ENCODE measurements at places on chromosomes 16 and 17.
A peak's percentile ranks its signal among the peaks of the same experiment; 100 is the strongest.

DNA sequence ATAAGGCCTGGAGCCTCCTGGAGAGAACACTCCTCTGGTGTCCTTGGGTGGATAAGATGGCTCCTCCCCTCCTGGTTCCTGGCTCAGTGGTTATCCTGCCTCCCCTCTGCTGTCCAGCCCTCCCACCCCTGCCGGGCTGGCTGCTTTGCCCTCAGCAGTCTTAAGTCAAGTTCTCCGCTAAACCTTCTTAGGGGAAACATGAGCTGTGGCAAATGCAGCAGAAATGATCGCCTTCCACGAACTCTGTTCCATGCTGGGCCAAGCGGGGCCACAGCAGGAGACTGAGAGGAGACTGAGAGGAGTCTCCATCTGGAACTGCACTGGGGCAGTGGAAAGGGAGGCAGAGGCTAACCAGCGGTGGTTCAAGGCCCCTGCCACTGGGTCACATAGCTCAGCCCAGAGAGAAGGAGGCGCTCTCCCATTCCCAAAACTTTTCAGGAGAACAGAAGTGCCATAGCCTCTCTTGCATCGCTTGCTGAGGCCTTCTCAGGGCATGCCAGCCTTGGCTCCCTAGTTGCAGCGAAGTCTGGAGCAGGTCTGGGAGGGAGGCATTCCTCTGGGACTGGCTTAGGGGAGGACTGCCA is 26.9 kb downstream of the TNS4 start:
- no peak for DNase-seq

GRCh38 chr17:40499551-40500189 is 1.8 kb downstream of the TNS4 start:
- peak; percentile 16 for DNase-seq

GRCh38 chr16:27379919-27380318 is 22.1 kb upstream of the IL21R start:
- DNase-seq = no peak

GRCh38 chr16:49883076-49884014 is 27.4 kb upstream of the ZNF423 start:
- DNase-seq = no peak

GRCh38 chr16:68444056-68444657 is 4.2 kb downstream of the SMPD3 start:
- DNase-seq = no peak

DNA sequence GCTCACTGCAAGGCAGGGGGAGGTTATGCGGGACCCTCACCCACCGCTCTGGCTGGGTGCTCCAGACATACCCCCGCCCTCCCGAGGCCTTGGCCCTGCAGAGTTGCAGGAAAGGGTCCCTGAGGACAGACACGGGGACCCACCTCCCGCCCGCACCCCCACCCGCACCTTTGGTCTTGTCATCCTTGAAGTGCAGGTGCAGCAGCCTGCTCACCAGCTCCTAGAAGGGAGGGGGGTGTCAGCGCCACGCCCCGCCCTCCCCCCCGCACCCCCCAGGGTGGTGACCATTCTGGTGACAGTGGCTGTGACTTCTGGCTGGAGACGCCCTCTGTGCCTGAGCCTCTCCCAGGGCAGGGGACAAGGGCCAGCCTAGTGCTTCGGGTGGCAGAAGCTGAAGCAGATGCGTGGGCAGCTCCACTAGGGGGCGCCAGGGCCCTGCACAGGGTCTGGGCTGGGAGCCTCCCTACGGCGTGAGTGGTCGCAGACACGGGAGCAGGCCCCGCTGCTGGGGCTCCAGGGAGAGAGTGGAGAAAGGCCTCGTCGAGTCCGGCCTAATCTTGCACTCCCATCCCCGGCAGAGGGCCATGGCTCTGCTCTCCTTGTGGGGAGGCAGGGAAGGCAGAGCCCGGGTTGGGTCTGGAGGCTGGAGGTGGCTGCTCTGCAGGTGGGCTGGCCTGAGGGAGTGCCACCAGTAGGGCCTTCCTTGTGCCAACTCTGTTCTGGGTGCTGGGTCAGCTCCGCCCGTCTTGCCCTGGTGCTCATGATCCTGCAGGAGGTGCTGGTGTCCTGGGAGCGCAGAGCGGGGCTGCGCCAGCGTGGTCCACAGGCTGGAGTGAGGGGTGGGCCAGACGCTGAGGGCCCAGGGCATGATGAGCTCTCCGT is 2.7 kb downstream of the CENPX start:
- no peak for DNase-seq

DNA sequence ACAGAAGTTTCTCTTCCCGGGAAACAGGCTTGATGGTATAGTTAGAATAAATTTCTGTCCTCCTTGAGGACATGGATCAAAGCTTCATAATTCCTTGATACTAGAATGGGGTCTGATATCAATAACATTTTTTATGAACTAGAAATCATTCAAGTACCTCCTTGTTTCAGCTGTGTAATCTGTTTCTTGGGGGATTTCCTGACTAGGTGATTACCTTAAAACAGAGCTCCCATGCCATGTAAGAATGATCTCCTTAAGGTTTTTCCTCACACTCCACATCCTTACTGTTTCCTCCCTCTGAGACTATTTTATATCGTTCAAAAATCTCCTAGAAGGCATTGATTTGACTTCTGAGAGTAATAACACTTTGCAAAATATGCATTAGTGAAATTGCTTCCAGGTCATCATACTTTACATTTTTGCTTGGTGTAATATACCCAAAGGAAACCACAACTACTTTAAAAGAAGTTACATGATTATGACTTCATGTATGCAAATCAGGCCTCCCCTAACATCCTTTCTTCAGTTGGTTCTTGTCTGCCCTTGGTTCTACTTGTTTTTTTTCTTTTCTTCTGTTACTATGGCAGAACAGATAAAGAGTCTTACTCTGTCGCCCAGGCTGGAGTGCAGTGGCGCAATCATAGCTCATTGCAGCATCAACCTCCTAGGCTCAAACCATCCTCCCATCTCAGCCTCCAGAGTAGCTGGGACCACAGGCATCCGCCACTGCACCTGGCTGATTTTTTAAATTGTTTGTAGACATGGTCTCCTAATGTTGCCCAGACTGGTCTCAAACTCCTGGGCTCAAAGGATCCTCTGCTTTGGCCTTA is 388.8 kb downstream of the ZFHX3 start:
- DNase-seq = no peak

DNA sequence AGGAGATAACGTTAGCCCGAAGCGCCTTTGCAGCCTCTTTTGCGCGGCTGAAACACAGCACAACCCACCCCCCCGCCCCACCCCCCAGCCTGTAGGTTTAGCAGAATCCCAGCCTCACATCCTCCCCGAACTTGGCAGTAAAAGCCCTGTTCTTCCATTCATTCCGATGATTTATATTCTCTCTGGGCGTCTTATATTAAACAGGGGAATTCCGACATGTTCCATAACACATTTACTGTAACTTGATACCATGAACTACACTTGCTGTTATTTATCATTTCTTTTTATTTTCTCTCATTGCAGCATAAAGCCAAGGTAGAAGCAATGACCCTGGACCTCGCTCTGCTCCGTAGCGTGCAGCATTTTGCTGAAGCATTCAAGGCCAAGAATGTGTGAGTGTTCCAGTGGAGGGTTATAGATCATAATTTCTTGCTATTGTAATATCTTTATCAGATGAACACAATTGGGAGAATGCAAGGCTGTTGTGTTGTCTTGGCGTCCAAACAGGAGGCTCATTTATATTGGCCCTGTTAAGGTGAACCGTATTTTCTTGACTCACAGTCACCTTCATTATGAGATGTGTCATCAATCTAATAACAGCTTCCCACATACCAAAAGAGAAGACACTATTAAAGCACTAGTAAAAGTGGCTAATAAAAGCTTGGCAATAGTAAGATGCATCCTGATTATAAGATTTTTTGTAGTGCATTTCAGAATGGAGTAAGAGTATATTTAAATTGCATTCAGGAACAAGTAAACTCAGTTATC is 287.3 kb downstream of the WWOX start:
- DNase-seq = no peak

- no peak for DNase-seq
Observed at GRCh38 chr17:83080858-83081683, 1.7 kb downstream of the METRNL start.

DNA sequence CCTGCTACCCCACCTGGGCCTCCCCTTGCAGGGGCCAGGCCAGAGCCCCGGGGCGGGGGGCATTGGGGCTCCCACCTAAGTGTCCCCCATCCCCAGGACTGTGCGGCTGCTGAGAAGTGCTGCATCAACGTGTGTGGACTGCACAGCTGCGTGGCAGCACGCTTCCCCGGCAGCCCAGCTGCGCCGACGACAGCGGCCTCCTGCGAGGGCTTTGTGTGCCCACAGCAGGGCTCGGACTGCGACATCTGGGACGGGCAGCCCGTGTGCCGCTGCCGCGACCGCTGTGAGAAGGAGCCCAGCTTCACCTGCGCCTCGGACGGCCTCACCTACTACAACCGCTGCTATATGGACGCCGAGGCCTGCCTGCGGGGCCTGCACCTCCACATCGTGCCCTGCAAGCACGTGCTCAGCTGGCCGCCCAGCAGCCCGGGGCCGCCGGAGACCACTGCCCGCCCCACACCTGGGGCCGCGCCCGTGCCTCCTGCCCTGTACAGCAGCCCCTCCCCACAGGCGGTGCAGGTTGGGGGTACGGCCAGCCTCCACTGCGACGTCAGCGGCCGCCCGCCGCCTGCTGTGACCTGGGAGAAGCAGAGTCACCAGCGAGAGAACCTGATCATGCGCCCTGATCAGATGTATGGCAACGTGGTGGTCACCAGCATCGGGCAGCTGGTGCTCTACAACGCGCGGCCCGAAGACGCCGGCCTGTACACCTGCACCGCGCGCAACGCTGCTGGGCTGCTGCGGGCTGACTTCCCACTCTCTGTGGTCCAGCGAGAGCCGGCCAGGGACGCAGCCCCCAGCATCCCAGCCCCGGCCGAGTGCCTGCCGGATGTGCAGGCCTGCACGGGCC is 1.9 kb downstream of the WFIKKN1 start:
- no peak for DNase-seq

DNA sequence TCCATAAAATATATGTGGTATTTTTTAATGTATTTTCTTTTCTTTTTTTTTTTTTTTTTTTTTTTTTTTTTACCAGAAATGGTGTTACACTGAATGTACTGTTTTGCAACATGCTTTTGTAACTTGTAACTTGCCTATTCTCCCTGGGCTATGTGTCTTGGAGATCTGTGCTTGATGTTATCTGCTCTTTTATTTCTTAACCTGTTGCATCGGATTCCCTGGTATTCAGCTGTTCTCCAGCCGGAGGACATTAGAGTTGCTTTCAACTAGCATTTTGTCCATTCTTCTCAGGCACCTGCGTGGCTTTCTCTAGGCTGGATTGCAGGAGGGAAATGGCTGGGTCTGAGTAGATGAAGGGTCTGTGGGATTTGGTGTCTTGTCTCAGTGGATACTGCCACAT is 47.4 kb downstream of the KATNIP start:
- no peak for DNase-seq

DNA sequence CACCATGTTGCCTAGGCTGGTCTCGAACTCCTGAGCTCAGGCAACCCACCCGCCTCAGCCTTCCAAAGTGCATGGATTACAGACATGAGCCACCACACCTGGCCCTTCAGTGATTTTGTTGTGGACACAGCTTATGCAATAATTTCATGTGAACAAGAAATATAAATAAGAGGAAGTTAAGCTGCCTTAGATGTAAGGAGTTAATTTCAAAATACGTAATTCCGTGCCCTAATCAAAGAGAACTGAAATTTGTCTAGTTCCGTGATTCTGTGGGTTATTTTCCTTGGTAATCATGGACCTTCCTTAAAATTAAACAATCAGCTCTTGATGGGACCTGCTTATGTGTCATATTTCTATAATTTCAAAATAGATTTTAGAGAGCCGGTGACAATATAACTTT is 11.9 kb downstream of the TVP23A start:
- no peak for DNase-seq

DNA sequence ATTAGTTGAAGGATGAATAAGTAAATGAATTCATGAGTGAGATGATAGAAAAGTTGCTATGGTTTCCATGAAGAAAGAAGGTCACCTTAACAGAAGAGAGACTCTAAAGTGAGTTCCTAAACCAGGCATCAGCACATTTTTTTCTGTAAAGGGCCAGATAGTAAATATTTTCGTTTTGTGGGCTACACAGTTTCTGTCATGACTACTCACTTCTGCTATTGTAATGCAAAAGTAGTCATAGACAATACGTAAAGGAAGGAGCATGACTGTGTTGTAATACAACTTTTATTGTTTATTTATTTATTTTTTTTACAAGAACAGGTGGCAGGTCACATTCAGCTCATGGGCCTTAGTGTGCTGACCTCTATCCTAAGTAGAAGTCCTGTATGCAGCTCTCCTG is 426.1 kb upstream of the DYNLRB2 start:
- no peak for DNase-seq

GRCh38 chr17:46818929-46819859 is 702 bp upstream of the WNT3 start:
- no peak for DNase-seq

- no peak for DNase-seq
Observed at GRCh38 chr17:35147375-35147905, at the start of gene UNC45B. UNC45B (plus strand) TSS chr17:35147817; CDS start chr17:35148264, 447 bp downstream.

DNA sequence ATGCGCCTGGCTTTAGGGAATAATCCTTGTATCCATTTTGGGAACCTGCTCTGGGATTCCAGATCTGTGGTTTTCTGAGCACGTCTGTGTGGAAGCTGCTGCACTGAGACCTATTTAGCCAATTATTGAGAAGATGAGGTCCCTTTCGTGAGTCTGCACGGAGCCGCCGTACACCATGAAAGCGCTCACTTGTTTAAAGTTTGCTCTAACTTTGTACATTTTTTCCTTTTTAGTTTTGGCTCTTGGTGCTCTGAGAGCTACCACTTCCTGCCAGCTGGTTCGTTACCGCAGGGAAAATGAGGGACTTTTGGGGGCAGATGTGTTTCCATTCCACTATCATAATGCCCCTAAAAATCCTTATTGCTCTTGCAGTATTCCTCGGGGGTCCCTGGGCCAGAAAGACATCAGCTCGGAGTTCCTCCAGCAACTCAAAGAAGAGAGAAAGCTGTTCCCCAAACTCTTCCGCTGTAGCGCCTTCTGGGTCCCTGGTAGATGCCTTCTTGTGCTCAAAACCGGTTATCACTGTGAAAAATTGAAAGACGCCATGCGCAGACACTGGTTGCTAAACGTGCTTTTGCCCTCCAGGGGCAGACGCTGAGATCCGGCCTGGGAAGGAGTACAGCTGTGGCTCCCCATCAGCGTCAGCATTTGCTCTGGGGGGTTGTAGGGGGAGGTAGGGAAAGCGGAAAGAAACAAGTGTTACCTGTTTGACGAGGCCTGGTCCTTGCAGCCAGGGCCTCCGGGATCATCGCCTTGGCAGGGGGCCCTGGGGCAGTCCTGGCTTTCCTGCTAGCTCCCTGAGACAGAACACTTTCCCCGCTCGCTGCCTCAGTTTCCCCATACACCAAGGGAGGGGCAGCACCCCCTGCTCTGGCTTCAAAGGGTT is 238.1 kb downstream of the MRTFB start:
- DNase-seq = no peak

GRCh38 chr16:79190542-79190941 is 410.0 kb downstream of the MAF start:
- DNase-seq = no peak

GRCh38 chr17:80856863-80857755 is 134.5 kb upstream of the CHMP6 start:
- DNase-seq = no peak

All from putamen (tissue), 1 donor.